ENCODE measurements at places on chromosomes 2 and 18.

DNA sequence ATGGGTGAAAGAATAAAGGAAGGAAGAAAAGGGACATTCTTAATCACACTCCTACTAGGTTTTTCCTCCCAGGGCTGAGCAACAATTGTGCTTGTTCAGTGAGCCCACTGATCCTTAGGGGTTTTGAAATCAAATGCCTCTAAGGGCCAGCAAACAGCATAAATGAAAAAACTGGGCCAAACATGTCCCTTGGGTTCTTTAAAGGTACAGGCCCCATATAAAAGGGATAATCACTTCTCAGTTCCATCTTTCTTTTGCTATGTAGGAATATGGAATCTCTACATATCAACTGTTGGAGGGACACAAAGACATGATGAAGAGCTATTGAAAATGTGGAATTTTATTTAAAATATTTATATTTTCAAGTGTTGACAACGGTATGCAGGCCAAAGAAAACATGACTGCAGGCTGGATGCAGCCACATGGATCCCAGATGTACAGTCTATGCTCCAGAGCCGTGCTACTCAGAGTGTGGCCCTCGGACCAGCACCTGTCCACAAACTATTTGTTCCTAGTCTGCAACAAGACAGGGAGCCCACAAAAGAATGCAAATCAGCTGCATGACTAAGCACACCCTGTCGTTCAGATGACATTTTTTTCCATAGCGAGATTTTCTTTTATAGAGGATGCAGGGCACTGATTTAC, 110.0 kb downstream of the CDH20 start:
- H3K27ac ChIP-seq, result no peak overlapping the region
- no peaks in the 10 kb centered on the region for H3K36me3 ChIP-seq
- DNase-seq, result no peak
- no peaks in the 10 kb centered on the region for H3K27me3 ChIP-seq

DNA sequence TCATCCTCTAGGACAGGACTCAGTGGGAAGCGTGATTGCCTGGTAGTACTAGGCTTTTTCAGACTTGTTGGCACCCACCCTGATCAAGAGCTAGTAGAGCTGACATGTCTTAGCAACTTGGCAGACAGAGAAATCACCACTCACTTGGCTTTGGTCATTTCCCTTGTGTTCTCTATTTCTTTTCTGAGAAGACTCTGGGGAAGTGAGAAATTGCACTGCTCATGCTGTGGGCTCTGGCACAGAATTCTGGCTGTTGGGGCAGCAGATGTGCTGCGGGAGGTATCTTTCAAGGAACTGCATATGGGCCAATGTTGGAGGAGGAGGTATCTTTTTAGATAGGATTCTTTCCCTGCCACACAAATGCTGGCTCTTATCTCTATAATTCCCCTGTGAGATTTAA, 529.1 kb upstream of the MEX3C start:
- H3K27ac ChIP-seq, result no peak overlapping the region
- H3K4me3 ChIP-seq, result no peak overlapping the region
- DNase-seq, result peak; percentile 6
- no peaks in the 10 kb centered on the region for H3K36me3 ChIP-seq
- no peaks in the 10 kb centered on the region for H3K27me3 ChIP-seq

GRCh38 chr18:44924785-44925499, 244.3 kb downstream of the SETBP1 start:
- no peak for DNase-seq
- no peaks in the 10 kb centered on the region for H3K4me1 ChIP-seq
- H3K4me3 ChIP-seq, result no peak overlapping the region
- no peaks in the 10 kb centered on the region for H3K36me3 ChIP-seq
- H3K27ac ChIP-seq, result no peak overlapping the region
- H3K27me3 ChIP-seq, result no peaks in the 10 kb centered on the region

GRCh38 chr2:191946471-191947182, 99.7 kb upstream of the CAVIN2 start:
- H3K4me1 ChIP-seq, result peaks cover 2% of the 10 kb centered on the region
- H3K36me3 ChIP-seq, result no peaks in the 10 kb centered on the region
- no peak for DNase-seq

- no peaks in the 10 kb centered on the region for H3K27me3 ChIP-seq
- DNase-seq, result peak; percentile 24
- H3K4me1 ChIP-seq, result no peaks in the 10 kb centered on the region
- H3K36me3 ChIP-seq, result no peaks in the 10 kb centered on the region
- no peak overlapping the region for H3K4me3 ChIP-seq
These were observed 20.0 kb downstream of the MAIP1 start for GRCh38 chr2:199975273-199975895.

GRCh38 chr2:143176606-143177005, 47.4 kb downstream of the ARHGAP15 start:
- no peaks in the 10 kb centered on the region for H3K4me1 ChIP-seq
- H3K27me3 ChIP-seq, result no peaks in the 10 kb centered on the region
- no peaks in the 10 kb centered on the region for H3K36me3 ChIP-seq
- H3K4me3 ChIP-seq, result no peak overlapping the region

DNA sequence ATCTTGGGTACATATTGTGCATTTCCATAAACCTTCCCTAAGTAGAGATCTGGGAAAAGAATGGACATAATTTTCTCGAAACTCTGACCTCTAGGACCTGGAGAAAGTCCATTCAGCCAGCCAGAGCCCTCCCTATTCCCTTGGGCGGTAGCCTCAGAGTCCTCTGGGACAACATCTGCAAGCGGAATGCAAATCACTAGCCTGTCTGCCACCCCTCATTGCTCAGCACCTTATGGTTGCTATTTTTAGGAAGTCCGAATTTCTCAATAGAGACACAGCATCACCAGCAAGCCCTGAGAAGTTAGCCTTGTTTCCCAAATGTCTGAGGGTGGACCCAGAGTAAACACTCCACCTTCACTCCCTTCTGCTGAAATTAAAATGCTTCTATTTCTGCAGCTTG, 17.6 kb upstream of the CD28 start:
- no peak overlapping the region for H3K27ac ChIP-seq
- peaks cover 5% of the 10 kb centered on the region for H3K4me1 ChIP-seq
- no peaks in the 10 kb centered on the region for H3K27me3 ChIP-seq
- no peak overlapping the region for H3K4me3 ChIP-seq
- peak; percentile 63 for DNase-seq

DNA sequence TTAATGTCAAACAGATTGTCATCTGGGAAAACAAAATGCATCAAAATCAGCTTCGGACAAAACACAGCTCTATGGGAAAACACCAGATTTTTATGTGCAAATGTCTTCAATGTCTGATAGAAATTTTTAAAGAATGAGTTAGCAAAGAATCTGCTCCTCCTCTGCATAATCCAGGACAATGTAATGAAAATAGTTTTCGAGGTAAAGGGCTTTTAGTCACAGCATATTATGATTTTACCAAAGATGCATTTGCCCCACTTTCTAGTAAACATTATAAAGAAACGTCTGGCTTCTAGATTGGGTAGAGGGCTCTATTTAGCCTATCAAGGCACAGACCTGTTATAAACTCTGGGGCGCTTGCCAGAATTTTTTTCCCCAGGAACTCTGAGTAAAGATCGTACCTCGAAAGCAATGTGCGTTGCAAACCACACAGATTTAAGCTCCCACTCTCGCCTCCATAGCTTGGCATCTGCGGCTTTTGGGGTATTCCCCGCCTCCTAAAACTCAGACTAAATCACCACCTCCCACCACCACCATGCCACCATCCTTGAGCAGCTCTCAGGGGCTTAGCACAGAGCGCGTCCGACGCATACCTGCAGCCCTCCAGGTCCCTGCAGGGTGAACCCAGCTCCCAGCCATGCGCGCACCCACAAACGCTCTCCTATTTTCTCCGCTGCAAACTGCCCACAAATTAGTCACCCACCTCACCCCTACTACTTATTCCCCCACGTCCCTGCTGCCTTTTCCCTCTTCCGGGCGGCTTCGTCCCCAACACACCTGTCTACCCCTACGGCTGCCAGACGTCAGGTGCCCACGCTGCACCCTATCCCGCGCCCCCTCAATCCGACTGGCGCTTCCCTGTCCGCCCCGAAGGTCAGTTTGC, 829 bp downstream of the ACVR1C start:
- H3K27ac ChIP-seq, result no peak overlapping the region
- DNase-seq, result peak; percentile 3
- peaks cover 11% of the 10 kb centered on the region for H3K27me3 ChIP-seq
- H3K36me3 ChIP-seq, result no peaks in the 10 kb centered on the region
- H3K4me3 ChIP-seq, result no peak overlapping the region
- no peaks in the 10 kb centered on the region for H3K4me1 ChIP-seq

GRCh38 chr18:46683252-46683651, 26.2 kb upstream of the LOXHD1 start:
- H3K4me1 ChIP-seq, result no peaks in the 10 kb centered on the region
- H3K4me3 ChIP-seq, result no peak overlapping the region
- no peak for DNase-seq
- no peaks in the 10 kb centered on the region for H3K27me3 ChIP-seq

DNA sequence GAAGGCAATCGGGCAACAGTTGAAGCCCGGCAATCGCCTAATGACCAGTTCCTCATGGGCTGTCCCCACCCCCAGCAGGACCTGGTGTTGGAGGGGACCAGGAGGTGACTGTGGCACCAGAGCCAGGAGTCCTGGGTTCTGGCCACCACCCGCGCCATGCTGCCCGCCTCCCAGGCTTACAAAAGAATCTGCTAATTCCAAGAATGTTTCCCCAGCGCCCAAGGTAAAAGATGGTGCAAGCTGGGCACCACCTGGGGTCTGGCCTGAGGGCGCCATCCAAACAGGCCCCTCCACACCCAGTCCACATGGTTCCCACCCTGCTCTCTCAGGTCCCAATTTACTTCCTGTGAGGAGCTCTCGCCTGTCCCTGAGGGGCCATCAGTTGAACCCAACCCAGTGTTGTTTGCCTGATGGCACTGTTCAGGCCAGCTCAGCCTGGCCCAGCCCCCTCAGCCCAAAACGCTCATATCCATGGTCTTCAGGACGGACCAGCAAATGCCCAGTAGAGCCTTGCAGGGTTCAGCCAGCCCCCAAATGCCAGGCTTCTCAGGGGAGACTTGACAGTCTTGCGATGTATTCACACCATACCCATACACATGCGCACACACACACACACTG, 5.1 kb downstream of the SDC1 start:
- H3K4me3 ChIP-seq, result no peak overlapping the region
- H3K36me3 ChIP-seq, result peaks cover 3% of the 10 kb centered on the region
- no peak for DNase-seq
- H3K27ac ChIP-seq, result no peak overlapping the region
- H3K27me3 ChIP-seq, result no peaks in the 10 kb centered on the region

GRCh38 chr2:182248362-182248761, 178.5 kb downstream of the PDE1A start:
- no peak for DNase-seq
- H3K4me3 ChIP-seq, result no peak overlapping the region
- no peaks in the 10 kb centered on the region for H3K4me1 ChIP-seq
- H3K36me3 ChIP-seq, result no peaks in the 10 kb centered on the region
- no peaks in the 10 kb centered on the region for H3K27me3 ChIP-seq
- no peak overlapping the region for H3K27ac ChIP-seq

DNA sequence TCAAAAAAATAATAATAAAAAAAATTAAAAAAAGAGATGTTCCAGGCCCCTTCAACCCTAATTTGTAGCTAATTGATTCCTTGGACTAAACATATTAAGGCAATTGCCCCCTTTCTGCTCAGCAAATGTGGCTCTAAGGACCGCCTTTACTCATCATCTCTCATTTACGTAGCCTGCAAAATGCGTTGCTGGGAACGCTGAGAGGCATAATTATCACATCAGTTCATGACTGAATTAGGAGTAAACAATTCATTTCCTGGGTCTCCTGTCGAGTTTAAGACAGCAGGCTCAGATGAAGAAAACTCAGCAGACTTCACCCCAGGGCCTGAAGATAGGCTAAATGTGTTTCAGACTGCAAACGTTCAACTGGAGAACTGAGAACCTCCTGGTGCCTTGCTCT, 413.5 kb downstream of the NBAS start:
- no peak overlapping the region for H3K4me3 ChIP-seq
- no peak for DNase-seq
- H3K27me3 ChIP-seq, result no peaks in the 10 kb centered on the region
- peaks cover 7% of the 10 kb centered on the region for H3K4me1 ChIP-seq
- H3K27ac ChIP-seq, result no peak overlapping the region
- H3K36me3 ChIP-seq, result no peaks in the 10 kb centered on the region

DNA sequence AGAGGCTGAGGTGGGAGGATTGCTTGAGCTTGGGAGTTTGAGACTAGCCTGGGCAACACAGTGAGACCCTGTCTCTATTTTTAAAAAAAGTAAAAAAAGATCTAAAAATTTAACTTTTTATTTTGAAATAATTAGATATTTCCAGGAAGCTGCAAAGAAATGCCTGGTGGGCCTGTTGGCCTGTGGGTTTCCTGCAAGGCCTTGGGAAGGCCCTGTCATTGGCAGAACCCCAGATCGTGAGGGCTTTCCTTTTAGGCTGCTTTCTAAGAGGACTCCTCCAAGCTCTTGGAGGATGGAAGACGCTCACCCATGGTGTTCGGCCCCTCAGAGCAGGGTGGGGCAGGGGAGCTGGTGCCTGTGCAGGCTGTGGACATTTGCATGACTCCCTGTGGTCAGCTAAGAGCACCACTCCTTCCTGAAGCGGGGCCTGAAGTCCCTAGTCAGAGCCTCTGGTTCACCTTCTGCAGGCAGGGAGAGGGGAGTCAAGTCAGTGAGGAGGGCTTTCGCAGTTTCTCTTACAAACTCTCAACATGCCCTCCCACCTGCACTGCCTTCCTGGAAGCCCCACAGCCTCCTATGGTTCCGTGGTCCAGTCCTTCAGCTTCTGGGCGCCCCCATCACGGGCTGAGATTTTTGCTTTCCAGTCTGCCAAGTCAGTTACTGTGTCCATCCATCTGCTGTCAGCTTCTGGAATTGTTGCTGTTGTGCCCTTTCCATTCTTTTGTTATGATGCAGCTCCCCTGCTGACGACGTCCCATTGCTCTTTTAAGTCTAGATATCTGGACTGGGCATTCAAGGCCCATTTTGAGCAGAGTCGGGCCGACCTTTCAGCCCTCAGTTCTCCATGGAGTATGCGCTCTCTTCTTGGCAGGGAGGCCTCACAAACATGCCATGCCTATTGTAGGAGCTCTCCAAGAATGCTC, 6.6 kb downstream of the PROC start:
- no peaks in the 10 kb centered on the region for H3K4me1 ChIP-seq
- no peak overlapping the region for H3K4me3 ChIP-seq
- no peak for DNase-seq
- H3K27me3 ChIP-seq, result no peaks in the 10 kb centered on the region
- H3K36me3 ChIP-seq, result no peaks in the 10 kb centered on the region

GRCh38 chr18:60060578-60060977, 160.8 kb downstream of the PMAIP1 start:
- H3K27me3 ChIP-seq, result no peaks in the 10 kb centered on the region
- H3K4me3 ChIP-seq, result no peak overlapping the region
- no peaks in the 10 kb centered on the region for H3K4me1 ChIP-seq
- no peak for DNase-seq
- H3K36me3 ChIP-seq, result no peaks in the 10 kb centered on the region

- no peak for DNase-seq
- H3K27ac ChIP-seq, result no peak overlapping the region
- H3K27me3 ChIP-seq, result no peaks in the 10 kb centered on the region
- H3K36me3 ChIP-seq, result no peaks in the 10 kb centered on the region
- no peaks in the 10 kb centered on the region for H3K4me1 ChIP-seq
- H3K4me3 ChIP-seq, result no peak overlapping the region
These were observed 1647.1 kb downstream of the SUCLG1 start for GRCh38 chr2:82811946-82812345.

DNA sequence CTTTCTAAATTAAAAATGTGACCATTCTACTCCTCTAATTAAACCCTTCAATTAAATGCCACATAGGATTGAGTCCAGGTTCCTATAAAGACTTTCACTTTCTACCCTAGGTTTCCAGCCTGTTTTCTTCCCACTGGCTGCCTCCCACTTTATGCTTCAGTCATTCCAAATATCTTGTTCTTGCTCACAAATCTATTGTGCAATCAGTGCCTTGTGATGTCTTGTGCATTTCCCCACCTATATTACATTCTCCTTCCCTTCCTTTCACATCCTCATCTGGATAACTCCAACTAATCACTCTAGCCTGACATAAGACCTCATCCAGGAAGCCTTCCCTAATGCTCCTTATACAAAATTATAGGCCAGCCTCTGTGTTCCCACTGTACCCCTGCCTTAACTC, 281.7 kb upstream of the LRATD1 start:
- DNase-seq, result no peak
- no peaks in the 10 kb centered on the region for H3K27me3 ChIP-seq
- H3K27ac ChIP-seq, result no peak overlapping the region
- no peaks in the 10 kb centered on the region for H3K4me1 ChIP-seq

Measured in mesendoderm (in vitro differentiated cells).